ENCODE measurements at places on chromosomes 11 and 22.

- DNase-seq = peak; percentile 19
These were observed 2.3 kb downstream of the ATM start for GRCh38 chr11:108224911-108225786.

- DNase-seq = peak; percentile 28
These were observed 96.9 kb downstream of the TRMU start for GRCh38 chr22:46432164-46433068.

DNA sequence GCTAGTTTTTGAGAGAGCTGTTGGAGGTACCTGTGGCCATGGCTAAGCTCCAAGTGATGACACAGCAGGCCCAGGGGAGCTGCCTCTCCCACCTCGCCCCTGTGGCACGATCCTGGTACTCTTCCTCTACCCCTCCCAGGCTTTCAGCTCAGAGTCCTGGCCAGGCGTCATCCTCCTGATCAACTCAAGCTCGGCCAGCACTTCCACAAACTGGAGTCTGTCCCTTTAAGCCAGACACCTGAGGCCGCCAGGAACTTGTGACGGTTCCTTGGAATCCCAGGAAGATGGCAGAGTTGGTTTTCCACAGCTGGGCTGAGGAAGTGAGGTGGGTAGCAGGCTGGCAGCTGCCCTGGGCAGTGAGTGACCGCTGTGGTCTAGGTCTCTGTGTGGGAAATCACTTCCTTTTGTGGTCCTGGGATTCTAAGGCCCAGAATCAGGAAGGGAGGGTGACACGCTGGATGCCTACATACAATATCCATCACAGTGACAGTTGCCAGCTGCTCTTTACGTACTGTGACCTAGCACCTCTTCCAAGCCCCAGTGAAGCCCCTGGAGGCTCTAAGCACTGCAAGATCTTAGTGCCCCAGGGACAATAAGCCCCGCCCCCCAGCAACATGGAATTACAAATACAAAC, 3.2 kb upstream of the CST6 start:
- DNase-seq = no peak

DNA sequence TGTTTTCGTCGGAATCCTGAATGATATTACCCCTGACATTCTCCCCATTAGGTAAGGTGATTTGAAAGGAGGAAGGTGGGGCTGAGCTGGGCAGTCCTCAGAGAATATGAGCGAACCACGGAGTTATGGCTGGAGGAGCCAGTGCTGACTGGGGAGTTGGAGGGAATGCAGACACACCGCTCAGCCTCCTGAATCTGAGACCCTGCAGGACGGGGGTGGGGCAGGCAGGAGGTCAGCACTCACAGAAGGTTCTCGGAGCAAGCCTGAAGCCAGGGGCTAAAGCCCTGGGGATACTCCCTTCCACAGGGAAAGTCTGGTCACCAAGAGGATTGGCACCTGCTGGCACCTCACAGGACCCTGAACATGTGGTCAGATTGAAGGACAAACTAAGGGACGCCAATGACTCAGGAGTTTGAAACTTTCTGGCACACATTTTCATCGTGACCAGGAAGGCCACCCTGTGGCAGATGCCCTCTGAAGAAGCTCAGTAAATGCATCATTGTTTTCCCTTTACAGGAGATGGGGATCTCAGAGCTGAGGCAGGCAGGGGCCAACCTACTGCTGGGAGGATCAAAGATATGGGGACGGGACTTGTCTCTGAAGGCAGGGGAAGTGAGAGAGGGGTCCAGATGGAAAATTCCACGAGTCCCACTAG, 26.9 kb upstream of the FCHSD2 start:
- DNase-seq = no peak

DNA sequence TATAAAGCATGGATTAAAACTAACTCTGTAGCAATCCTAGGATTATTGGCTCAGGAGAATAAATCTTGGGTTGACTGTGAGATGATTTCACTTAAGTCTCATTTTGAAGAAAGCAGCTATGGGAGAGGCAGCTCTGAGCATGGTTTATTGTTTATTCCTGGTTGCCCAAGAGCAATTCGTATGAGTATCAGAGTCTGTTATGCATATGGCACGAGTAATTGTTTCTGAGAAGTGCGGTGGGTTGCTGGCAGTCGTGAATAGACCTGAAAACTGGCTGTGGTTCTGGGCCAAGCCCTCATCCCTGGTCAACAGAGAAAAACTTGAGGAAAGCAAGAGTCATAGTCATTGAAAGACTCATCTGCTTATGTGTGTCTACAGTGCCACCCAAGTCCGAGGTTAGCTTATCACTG, 26.8 kb downstream of the DIXDC1 start:
- no peak for DNase-seq

GRCh38 chr11:66915046-66915832, 42.9 kb downstream of the PC start:
- no peak for DNase-seq

GRCh38 chr11:67289651-67290479, 762 bp downstream of the ANKRD13D start:
- DNase-seq = no peak

- DNase-seq = no peak
These were observed 556.6 kb downstream of the MIAT start for GRCh38 chr22:27213766-27214581.

DNA sequence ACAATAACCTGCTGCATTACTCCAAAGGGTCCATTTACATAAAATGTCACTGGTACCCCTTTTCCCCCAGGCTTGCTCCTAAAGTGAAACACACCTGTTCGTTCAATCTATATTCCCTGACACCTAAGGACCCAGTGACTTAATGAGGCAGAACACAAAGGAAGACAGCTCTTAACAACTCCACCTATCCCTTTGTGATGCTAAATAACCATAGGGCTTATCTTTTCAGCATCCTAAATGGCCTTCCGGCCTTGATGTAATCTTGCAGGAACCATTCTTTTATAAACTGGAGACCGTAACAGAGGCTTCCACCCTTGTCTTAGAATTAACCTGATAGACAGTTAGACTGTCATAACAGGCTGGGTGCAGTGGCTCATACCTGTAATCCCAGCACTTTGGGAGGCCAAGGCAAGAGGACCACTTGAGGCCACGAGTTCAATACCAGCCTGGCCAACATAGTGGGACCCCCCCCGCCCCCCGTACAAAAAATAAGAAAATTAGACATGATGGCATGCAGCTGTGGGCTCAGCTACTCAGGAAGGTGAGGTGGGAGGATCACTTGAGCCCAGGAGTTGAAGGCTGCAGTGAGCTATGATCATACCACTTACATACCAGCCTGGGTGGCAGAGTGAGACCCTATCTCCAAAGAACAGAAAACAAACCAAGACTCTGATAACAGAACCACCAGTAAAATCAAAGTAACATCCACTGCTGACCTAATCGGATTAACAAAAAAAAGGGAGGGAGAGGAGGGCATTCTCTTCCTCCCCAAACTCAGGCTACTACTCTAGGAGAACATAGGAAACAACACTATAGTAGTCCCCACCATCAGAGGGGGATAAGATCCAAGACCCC, 5.1 kb downstream of the CHEK2 start:
- no peak for DNase-seq

DNA sequence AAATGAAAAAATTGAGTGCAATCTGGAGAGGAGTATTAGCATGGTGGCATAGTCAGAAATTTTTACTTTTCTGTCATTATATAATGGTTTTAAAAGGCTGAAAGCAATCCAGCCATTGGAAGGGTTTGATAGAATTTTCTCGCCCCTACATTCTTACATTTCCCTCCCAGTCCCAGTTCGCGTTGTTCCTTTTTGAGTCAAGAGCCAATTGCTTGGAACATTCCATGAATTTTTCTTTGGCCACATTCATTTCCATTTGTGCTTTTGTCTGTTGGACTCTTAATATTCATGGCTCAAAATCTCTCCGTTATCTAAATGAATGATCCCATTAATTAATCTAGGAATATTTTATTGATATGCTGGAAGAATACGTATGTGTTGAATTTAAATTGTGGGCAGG, 66.0 kb downstream of the GRK3 start:
- no peak for DNase-seq

DNA sequence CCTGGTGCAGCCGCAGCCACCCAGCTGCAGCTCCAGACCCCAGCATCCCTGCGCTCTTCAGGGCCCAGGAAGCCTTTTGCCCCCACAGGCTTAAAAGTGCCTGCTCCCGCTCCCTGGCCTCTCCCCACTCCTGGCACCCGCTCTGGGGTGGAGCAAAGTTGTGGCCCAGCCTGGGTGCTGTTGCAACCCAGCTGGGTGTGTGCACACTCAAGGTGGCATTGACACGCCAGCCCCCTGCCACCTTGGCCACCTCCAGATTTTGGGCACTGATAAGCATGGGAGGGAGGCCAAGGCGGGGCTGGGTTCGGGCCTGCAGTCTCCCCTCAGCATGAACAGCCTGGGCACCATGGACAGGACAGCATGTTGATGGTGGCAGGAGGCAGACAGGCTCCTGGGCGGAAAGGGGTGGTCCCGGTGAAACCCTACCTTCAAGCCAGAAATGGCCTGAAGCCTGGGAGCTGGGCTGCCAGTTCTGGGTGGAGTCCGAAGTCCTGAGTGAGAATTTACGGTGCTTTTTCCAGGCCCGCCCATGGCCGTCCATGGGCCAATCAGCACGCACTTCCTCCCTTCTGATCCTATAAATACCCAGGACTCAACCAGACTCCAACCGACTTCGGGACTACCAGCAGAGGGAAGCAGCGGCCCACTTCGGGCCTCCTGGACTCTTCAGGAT, 23.6 kb upstream of the RNASEH2C start:
- DNase-seq = no peak

GRCh38 chr11:66278363-66279091, 552 bp downstream of the CNIH2 start:
- peak; percentile 28 for DNase-seq

- no peak for DNase-seq
These were observed 209.1 kb downstream of the BUD13 start for GRCh38 chr11:116563712-116564047.

DNA sequence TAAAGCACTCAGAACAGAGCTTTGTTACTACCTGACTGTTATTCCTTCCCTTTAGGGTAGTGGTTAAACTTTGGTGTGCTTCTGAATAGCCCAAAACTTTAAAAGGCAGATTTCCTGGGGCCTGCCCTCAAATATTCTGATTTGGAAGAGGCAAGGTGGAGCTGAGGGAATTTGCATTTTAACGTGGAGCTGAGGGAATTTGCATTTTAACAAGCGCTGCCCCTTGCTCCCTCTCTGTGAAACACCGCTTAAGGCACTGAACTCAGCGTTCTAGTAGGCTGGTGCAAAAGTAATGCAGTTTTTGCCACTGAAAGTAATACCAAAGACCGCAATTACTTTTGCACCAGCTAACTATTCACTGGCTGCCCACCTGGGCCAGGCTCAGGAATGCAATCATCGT, 35.0 kb downstream of the TPST2 start:
- no peak for DNase-seq

DNA sequence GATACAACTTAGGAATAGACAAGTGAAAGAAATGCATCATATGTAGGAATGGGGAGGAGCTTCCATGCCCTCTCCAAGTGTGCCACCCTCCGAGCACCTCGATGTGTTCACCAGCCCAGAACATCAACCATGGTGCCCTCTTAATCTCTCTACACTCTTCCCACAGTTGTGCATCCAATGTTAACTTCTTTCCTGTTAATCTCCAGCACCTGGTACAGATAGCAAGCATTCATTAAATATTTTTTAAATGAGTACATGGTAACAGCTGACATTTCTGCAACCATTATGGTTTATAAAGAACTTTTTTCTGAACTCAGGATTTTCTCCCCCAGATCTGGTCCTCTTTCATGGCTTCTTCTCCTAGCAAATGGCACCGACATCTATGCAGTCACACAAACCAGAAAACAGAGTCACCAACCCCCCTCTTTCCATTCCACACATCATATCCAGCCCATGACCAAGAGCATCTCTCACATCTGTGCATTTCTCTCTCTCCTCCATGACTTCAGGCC, 118.1 kb upstream of the CLPB start:
- DNase-seq = no peak

DNA sequence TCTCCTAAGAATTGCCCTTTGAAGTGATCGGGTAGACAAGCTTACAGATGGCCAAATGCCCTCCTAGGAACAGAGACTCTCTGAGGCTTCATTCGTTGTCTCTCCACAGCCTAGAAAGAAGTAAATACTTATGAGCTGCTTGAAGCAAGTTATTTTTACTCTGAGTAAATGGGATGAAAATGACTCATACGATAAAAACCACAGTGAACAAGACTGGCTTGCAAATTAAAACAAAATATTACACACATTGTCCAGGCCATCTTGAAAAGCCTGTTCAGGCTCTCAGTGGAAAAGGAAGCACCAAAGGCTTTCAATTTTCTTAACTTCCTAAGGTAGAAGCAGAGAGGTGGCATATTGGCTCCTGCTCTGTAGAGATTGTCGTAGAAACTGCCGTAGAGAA, 294.2 kb downstream of the NELL1 start:
- no peak for DNase-seq

DNA sequence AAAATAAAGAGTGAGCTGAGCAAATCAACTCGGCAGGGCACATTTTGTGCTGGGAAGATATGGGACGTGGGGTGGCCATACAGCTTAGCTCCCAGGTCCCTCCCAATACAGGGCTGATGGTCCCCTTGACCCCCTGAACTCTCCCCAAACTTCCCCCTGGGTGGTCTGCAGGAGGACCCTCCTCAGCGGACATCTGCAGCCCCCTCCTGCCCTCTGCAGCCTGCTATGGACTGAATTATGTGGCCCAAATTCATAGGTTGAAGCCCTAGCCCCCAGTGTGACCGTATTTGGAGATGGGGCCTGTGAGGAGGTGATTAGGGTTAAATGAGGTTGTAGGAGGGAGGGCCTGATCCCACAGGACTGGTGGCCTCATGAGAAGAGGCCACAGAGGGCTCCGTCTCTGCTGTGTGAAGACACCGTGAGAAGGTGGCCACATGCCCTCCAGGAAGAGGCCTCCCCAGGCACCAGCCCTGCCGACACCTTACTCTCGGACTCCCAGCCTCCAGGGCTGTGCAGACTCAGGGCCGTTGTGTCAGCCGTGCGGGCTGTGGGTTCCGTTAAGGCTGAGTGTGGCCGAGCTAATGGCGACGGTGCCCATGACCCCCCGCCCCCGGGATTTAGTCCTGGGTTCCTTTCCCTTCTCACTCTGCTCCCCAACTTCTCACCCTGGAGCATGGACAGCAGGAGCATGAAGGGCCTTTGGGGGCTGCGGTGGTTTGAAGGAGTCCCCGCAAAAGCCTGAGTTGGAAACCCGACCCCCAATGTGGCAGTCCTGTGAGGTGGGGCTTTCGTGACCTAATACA, 1042.8 kb downstream of the BRD1 start:
- DNase-seq = no peak

Data from activated CD4-positive, alpha-beta T cell treated with anti-CD3 and anti-CD28 coated beads for 4 hours (primary cell).